NCI-H1694 (cell line): ENCODE measurements at places on chromosomes 11 and 22.

DNA sequence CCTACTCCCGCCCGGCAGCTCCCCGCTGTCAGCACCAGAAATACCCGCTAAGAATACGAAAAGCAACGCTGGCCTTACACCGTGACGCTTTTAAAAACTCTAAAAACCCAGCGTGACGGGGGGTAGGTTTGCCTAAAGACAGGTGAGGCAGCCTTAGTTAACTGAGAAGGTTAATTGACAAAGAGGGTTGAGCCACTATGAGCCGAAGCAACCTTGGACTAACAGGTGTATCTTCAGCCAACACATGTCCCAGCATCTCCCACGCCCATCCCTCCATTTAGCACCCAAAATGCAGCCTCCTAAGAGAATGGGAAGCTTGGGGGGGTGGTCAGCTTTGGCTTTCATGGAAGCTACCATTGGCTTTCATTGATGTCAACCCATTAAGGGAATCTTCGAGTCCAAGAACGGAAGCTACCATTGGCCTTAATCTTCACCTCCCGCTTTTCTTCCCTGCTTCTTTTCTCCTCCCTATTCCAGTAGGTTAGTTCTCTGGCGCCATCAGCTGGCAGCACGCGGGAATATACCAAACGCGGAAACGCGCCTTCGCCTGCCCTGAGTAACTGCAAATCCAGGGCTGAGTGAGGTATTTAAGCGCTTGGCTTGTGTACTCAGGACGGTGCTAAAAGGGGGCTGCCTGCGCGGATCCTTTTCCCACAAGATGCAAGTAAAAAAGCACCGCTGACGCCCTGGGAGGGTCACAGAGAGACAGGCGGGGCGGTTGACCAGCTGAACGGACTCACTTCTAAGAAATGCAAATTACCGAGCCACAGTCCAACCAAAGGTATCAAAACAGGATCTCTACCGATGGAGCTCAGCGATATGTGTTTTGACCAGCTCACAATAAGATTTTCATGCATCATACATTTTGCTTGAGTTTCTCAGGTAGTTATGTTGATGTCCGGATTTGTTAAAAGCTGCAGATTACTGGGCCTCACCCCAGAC is 38.5 kb upstream of the GLYATL1 start:
- DNase-seq = peak; percentile 2

- no peak for DNase-seq
These were observed 1.0 kb downstream of the CUL5 start for GRCh38 chr11:108009497-108010370.

GRCh38 chr11:55324500-55324899 is 18.5 kb upstream of the OR4A16 start:
- DNase-seq = no peak

DNA sequence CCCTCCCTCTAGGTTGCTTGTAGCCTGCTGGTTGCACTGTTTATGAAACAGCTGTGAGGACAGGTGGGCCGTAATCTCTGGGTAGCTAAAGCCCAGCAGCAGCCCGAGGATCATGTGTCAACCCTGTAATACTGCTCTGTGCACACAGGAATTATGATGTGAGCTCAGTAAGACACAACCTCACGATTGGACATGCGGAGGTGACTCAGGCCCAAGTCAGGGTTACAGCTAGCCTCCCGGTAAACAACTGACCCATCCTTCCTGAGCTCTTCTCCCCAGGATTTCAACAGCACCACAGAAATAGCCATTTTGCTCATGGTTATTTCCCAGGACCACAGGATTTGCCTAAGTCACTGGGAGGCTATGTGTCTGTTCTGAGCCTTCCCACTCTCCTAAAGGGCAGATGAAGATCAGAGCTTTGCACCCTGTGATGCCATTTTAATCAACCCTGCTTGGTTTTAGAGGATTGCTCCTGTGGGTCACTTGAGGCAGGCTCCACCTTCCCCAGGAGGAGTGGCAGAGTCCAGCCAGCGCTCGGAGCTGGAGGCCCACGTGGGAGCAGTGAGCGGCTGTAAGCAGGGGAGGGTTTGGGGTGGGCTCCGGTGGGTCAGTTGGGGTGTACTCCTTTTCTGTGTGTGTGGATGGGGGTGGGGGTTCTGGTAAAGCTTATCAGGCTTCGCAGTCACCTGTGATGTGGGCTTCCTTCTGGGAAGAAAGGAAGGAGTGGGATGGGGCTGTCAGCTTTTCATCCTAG is at the start of gene AMPD3:
Gene AMPD3 (plus strand): TSS at position 387 of the 754 bp plus-strand sequence. CDS start 6,256 bp downstream, outside the sequence.
- DNase-seq = peak; percentile 46

DNA sequence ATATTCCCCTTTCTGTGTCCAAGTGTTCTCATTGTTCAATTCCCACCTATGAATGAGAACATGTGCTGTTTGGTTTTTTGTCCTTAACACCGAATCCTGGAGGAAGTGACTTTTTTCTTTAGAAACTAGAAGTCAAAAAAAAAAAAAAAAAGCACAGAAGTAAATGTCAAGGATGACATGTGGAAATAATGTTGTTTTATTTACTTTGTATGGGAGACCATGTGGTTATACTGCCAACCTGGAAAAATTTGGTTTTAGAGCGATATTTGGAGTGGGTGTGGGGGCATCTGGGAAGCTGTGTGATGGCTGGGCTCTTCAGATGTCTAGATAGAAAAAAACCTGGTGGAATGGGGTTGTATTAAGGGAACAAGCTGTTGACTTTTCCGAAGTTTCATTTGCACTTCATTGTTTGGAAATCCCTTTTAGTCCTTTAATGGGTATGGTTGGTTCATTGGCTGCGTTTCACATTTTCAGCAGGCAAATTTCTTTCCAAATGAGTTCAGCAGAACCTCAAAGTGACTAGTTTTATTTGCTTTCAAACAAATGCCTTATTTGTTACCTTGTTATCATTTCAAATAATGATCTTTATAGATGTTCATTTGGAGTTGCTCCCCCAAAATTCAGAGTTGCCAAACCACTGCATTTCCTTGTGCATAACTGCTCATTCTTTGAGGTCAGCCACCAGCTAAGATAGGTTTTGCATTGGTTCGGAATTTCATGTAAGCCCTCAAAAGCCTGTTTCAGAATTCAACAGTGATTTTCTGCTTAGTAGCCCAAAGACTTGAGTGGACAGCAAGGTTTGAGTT is 508.2 kb downstream of the METTL15 start:
- no peak for DNase-seq

- peak; percentile 11 for DNase-seq
These were observed 110.0 kb downstream of the KIAA1671 start for GRCh38 chr22:25062386-25063085.

- no peak for DNase-seq
These were observed 539 bp downstream of the SIRT3 start for GRCh38 chr11:235609-235996.

DNA sequence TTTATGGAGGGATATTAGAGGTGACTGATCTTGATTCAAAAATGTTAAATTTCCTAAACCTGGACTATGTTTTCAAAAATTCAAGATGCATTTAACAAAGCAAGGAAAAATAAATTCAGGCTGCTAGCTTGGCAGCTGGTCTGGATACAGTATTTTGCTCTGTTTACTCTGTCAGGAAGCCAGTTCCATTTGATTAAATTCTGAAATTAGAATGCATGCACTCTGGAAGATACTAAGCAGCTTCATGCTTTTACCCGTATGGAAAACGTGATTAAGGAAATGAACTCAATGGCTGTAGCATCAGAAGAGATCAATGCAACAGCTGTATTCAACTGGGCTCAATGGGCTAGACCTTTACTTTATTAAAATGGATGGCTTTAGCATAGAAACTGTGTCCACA is 14.2 kb downstream of the C11orf71 start:
- no peak for DNase-seq

GRCh38 chr11:1659506-1659905 is 29.9 kb downstream of the KRTAP5-5 start:
- no peak for DNase-seq

DNA sequence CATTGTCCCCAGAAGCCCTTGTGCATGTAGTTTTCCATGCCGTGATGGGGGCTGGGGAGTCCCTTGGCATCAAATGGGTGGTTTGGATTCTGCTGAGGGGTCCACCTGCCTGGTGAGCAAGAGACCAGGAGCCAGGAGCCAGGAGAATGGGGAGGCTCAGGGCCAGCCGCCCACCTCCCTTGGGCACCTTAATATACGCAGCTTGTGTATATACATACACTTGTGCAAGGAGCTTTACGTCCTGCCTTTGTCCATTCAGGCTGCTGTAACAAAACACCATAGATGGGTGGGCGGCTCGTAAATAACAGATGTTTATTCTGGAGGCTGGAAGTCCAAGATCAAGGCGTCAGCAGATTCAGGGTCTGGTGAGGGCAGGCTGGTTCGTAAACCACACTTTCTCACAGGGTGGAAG is 62.5 kb downstream of the SMIM38 start:
- DNase-seq = no peak

- no peak for DNase-seq
These were observed 223.4 kb downstream of the CADM1 start for GRCh38 chr11:115280775-115281174.

DNA sequence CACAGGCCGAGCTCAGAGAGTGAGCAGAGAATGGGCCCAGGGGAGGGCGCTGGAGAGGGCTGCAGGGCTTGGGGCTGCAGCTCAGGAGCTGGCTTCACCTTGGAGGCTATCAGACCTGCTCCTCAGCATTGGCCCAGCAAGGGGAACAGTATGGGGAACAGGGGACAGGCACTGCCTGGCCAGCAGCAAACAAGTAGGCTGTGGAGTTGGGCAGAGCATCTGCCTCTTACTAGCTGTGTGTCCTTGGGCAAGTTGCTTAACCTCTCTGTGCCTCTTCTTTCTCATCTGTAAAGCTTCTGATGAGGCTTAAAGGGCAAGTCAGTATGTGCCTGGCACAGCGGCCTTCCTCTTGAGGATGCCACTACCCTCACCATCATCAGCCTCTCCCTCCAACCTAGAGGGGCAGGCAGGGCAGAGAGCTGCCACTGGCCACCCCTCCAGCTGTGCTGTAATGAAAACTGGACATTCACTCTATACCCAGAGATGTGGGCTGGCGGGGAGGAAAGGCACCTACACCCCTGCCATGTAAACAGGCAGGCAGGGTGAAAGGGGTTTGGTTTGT is 7.5 kb upstream of the CDKN1C start:
- DNase-seq = no peak

DNA sequence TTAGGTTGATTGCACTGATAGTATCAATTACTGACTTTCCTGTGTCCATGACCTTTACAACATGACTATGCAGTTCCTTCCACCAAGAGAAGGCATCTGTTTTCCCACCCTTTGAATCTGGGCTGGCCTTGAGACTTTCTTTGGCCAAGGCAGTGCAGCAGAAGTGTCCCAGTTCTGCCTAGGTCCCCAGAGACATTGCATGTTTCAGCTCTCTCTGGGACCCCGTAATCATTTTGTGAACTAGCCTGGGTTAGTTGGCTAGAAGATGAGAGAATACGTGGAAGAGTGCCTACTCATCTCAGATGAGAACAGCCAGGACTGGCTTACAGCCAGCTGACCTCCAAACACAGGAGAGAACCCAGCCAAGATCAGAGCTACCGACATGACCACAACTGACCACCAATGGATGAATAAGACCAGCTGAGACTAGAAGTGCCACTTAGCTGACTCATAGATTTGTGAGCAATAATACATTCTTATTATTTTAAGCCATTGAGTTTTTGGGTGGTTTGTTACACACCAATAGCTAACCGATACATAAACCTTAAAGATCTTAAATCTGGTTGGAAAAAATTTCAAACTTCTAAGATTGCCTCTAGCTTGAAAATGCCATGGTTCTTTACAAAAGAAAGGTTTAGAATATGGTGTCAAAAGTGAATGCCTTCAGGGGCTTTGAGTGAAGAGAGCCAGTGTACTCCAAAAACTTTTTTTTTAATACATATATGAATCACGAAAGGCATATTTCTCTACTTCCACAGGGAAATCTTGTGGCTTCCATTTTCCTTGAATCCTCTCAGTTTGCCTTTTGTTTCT is 145.2 kb downstream of the FBXO7 start:
- DNase-seq = no peak
